Left ventricle myocardium inferior (tissue), 1 donor: ENCODE measurements at places on chromosomes 2 and 18.

DNA sequence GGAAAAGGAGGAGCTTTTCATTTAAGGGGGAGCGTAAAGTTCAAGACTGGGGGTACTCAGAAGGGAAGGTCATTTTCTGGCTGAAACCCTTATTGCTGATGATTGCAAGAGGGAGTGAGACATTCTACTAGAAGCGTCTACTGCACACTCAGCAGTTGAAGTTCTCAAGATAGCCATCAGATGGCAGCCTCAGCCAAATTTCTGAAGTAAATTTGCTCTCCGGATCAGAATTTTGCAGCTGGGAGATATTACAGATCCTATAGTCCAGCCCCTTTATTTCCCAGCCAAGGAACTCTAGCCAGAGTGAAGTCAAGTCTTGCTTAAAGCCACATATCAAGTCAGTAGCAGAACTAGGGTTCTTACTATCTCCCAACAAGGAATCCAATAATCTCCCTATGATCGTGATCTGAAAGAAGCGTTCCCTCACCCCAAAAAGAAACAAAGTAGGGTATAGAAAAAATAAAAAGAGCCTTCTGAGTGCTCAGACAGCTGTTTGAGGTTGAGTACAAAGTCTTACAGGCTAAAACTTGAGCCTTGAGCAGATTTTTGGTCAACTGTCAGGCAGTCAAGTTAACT is 24.0 kb downstream of the RAX start:
- DNase-seq, result no peak

DNA sequence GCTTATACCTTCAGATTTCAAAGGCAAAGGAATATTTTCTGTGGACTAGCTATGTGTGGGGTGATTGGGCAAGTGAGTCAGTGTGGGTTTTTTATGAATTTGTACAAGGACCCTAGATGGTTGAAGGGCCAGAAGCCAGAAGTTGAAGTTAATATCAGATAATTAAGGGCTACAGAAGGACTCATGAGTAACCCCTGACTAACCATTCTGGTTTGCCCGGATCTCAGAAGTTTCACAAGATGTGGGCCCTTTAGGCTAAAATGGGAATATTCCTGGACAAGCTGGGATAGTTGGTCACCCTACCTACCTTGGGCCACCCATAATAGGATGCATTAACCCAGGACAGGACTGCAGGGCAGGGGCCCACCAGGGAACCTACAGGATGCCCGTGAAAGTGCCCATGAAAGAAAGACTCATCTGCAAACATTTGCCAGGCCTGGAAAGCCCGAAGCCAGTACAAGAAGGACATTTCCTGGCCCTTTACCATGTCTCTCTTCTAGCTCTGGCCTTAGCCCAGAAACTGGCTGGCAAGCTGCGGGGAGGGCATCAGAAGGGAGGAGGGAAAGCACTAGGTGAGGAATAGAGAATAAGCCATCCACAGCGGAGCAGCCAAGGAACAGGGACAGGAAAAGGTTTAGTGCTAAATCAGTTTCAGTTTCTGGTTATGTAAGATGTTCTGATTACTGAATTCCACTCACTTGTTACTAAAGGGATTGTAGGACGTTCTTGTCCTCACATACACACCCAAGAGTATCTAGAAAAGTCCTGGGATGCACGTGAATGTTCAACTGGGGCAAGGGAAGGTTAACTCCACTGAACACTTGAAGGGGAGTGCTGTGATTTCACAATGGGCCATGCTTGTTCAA is 33.6 kb downstream of the GCG start:
- peak; percentile 27 for DNase-seq

DNA sequence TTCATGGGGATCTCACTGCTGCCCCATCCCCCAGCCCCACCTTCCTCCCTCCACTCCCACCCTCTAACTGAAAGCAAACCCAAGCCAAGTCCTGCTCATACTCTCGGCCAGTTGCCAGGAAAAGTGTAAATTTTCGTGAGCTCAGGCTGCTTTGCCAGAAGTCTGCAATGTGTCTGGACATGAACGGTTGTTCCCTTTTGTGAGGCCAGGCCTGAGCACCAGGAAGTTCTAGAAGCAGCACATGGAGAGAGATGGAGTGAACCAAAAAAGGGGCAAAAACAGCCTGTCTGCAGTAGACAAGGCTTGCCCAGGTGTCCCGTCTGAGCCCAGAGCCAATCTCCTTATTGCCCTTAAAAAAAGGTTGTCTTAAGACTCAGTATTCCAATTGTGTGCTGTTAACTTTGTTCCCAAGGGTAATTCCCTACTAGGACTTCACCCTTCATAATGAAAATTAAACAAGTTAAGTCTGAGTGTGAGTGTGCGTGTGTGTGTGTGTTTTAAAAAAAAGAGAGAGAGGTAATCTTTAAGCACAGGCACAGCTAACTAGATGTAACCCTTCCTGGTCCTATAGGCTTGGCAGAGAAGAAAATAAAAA is 247.1 kb downstream of the BCL11A start:
- DNase-seq, result no peak

DNA sequence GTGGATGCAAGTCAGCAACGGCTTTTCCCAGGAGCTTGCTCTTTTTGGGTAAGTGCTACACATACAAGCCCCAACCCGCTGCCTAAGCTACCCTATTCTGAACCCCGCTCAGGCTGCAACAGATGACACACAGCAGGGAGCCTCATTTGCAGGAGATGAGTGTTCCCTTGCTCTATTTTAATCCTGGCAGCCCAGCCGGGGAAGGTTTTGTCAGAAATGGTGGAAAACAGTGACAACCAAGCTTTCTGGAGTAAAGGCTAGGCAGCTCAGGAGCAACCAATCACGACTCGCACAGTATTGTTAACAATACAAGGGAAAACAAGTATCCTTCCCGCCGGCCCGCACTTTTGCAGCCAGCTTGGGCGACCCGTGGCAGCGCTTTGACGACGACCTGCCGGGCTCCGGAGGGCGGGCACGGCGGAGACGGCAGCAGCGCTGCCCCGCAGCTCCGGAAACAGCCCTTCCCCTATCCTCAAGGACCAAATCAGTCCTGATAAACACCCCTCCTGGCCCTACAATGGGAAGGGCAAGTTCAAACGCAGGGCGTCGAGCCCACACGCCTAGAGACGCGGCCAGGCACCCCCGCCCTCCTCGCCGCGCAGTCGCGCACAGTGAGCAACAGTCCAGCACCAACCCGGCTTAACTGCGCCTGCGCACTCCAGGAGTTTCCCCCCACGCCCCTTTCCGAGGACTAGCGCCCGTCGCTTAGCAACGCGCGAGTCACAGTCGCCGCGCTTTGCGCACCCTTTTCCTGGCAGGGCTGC is 74.3 kb upstream of the TSPYL6 start:
- DNase-seq, result peak; percentile 96

GRCh38 chr2:207706936-207707860 is 4.2 kb upstream of the CCNYL1 start:
- no peak for DNase-seq

DNA sequence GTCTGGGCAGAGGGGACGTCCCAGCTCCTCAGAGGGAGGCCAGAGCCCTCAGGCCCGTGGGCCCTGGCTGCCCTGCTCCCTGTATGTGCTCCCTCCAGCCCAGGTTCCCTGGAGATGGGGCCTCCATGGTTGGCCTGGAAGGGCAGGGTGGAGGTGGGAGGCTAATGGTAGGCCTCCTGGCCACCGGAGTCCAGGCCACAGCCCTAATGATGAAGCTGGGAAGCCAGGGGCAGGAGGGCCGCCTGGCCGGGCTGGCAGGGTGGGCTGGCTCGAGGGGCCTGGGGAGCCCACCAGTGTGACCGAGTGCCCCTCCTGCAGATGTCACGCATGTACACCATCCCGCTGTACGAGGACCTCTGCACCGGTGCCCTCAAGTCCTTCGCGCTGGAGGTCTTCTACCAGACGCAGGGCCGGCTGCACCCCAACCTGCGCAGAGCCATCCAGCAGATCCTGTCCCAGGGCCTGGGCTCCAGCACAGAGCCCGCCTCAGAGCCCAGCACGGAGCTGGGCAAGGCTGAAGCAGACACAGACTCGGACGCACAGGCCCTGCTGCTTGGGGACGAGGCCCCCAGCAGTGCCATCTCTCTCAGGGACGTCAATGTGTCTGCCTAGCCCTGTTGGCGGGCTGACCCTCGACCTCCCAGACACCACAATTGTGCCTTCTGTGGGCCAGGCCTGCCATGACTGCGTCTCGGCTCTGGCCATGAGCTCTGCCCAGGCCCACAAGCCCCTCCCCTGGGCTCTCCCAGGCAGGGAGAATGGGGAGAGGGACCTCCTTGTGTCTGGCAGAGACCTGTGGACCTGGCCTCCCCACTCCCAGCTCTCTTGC is 9.0 kb upstream of the CAPN10 start:
- peak; percentile 16 for DNase-seq

GRCh38 chr2:116733699-116734098 is 1080.8 kb upstream of the DDX18 start:
- DNase-seq, result no peak

GRCh38 chr2:102252236-102252635 is 59.1 kb upstream of the IL1RL1 start:
- DNase-seq, result no peak

GRCh38 chr2:85222792-85223191 is 89.6 kb downstream of the TCF7L1 start:
- DNase-seq, result no peak

DNA sequence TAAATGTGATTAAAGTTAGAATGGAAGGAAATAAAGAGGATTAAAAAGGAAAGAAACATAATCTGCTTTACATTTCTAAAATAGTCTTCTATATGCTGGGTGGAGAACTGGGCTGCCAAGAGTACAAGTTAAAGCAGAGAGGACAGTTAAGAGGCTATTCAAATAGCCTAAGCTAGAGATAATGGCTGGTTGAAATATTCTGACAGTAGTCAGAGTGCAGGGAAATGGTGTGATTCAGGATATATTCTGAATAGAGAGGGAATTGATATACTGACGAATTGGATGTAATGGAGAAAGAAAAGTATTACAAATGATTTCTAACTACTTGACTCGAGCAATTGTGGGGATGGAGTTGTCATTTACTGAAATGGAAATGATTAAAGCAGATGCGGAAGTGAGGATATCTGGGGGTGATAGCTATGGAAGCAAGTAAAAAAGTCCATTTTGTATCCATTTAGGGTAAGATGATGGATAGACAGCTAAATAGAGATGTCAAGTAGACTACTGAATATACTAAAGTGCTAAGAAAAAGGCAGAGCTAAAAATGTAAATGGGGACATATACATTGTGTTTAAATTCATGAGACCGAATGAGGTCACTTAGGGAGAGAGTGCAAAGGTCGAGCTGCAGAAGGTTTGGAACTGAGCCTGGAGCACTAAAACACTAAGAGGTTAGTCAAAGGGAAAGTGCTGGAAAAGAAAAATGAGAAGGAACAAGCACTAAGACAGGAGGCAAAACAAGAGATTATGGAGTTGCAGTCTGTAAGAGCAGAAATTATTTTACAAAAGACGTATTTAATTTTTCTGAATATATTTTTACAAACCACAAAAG is 696.8 kb downstream of the LRRTM4 start:
- no peak for DNase-seq

DNA sequence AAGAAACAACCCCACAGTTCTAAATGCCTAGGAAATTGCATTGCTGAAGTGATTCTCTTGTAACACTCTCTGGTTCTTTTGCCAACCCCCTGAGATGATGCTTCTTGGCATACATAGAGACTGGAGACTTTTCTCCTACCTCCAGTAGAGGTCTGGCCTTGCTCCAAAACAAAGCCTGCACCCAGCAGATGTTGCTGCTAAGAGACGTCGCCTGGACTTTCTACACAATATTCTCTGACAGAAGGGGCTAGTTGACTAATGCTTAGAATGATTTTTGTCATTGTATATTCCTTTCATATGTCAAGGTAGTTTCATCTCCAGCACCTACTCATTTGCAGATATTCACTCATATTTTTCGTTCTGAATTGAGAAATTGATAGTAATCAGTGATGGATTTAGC is 24.6 kb downstream of the SOWAHC start:
- no peak for DNase-seq

DNA sequence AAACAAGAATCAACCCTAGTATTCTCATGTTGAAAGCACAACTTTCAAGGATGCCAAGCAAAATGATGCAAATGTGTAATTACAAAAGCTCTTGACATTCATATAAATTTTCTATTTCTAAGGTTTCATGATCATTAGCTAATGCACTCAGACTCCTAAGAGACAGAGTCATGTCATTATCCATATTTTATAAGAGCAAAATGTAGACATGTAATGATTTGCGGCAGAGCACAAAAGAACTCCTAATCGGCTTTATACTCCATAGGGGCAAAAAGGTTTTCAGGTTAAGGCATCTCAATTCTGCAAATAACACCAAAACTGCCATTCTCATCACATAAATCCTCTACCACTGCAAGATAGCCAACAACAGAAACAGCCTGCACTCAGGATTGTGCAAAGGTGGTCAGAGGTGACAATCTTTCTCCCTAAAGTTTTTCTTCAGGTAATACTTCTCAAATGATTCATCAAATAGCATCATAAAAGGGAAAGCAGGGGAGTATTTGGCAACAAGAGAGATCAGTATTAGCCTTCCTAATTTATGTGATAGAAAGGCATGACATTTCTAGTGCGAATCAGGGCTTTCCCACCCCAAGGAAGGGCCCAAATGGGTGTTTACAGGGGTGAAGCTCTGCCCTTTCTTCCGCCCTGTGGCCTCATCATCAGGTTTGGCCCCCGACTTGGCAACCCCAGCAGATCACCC is 64.7 kb downstream of the STK39 start:
- no peak for DNase-seq

DNA sequence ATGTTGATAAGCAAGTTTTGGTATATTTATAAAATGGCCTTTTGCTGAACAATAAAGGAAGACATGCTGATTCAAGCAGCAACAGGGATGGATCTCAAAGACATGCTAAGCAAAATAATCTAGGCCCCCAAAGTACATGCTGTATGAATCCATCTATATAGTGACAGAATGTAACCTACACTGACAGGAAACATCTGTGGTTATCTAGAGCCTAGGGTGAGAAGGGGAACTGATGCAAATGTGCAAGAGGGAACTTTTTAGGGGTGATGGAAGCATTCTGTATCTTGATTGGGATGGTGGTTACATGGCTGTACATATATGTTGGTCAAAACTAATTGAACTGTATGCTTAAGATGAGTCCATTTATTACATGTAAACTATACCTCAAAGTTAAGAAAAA is 24.2 kb downstream of the CNRIP1 start:
- DNase-seq, result no peak

DNA sequence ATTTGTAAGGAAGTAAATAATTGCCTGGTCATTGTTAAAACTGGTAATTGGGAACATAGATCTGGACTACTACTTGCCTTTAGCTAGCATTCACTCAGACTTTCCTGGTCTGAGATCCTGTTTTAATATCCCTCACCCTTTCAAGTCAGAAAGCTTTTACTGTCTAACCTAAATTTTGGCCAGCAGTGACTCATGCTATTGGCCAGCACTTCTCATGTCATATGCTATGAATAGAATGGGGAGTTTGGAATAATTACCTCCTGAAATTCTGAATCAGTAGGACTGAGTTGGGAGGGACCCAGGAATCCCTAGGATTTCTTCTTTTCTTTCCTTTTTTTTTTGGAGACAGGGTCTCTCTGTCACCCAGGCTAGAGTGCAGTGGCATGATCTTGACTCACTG is 19.3 kb downstream of the STK36 start:
- DNase-seq, result no peak

GRCh38 chr2:204748286-204748685 is 203.0 kb downstream of the PARD3B start:
- no peak for DNase-seq

- no peak for DNase-seq
These were observed 12.6 kb upstream of the ICA1L start for GRCh38 chr2:202883987-202884675.
